MM.1S (cell line): ENCODE measurements at places on chromosomes 7 and 10.

DNA sequence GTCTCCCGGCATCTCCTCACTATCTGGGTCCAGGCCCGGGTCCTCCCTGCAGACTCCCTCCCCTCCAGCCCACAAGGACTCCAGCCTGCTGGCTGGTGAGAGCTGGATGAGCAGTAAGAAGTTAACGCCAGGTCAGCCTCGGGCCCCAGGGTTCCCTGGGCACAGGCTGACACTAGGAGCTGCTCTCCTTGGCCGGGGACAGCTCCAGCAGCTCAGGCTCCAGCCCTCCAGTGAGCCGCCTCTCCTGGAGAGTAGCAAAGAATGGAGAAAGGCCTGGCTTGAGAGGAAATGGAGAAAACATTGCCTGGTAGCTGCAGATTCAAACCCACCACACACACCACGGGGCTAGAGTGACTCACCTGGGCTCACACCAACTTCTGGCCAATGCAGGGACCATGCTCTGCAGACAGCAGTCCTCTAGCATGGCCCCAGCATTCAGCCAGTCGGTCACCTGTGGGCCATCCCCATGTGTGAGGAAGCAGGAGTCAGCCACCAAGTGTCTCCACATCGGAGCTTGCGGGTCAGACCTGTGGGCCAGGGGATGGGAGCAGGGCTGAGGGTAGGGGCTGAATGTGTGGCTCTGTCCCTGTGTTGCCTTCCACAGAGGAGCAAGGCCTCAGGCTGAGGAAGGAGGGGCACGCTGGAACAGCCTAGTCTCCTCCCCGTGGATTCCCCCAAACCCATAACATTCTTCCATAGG is 6.5 kb downstream of the SAP25 start:
- DNase-seq, result no peak

GRCh38 chr10:119055472-119055871 is 25.1 kb downstream of the EIF3A start:
- no peak for DNase-seq

DNA sequence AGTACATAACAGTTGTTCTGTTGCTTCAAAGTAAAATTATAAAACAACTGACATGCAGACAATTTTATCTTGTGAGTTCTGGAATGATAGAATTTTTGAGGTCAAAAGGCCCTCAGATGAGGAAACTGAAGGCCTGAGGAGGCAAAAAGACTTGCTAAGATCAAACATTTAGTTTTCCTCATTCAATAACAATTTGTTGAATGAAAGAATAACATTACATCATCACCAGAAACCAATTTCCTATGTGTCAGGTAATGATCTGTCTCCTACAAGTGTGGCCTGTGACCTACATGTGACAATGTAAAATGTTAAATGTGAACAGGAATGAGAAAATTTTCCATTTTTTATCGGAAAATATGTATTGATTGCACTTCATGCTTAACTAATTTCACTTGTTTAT is 16.6 kb upstream of the ASB4 start:
- DNase-seq, result no peak

DNA sequence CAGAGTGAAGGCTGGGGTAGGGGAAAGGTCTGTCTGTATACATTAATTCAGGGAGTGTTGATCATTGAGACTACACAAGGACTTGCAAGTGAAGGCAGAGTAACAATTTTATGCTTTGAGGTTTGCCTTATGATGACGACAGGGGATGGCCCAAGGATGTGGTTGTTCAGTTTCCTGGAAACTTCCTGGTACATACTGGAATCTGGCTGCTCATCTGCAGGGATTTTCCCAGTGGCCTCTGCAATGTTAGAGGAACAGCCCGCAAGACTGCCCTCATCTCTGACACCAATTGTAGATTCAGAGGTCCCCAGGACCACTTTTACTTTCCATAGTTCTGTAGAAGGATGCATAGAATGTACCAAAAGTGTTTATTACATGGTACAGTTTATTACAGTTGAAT is 189.6 kb downstream of the TMEM178B start:
- DNase-seq, result no peak

DNA sequence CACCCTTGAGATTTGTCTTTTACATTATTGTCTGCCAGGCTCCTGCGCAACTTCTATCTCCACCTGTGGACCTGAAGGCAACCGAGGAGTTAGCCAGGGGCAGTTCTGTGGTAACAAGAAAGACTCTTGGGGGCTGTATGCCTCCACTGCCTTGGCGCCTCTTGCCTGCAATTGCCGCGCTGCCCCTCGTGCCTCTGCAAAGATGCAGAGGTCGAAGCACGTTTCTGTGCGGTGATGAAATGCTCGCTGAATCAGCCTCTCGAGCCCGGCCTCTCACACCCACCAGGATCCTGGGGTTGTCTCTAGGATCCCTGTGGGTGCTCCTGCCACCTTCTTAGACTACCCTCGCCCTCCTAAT is 486 bp upstream of the LHFPL3 start:
- DNase-seq, result no peak

GRCh38 chr7:105105579-105105978 is 91.6 kb downstream of the KMT2E start:
- no peak for DNase-seq

- DNase-seq, result no peak
These were observed 270.8 kb upstream of the POM121L12 start for GRCh38 chr7:52764492-52765169.

- DNase-seq, result no peak
These were observed 70.0 kb downstream of the WAPL start for GRCh38 chr10:86451604-86451960.

GRCh38 chr10:77228559-77228958 is 409.0 kb downstream of the KCNMA1 start:
- no peak for DNase-seq

GRCh38 chr10:82691211-82691610 is 816.2 kb downstream of the NRG3 start:
- no peak for DNase-seq

GRCh38 chr7:90706072-90706716 is 110.1 kb downstream of the CDK14 start:
- DNase-seq, result no peak

- DNase-seq, result no peak
These were observed 23.1 kb upstream of the DRGX start for GRCh38 chr10:49419005-49419404.

GRCh38 chr10:62687230-62687748 is 117.2 kb upstream of the ADO start:
- no peak for DNase-seq

- DNase-seq, result no peak
These were observed 53.7 kb downstream of the HACD1 start for GRCh38 chr10:17563452-17563851.

GRCh38 chr7:133815611-133816210 is 311.4 kb upstream of the LRGUK start:
- DNase-seq, result no peak

DNA sequence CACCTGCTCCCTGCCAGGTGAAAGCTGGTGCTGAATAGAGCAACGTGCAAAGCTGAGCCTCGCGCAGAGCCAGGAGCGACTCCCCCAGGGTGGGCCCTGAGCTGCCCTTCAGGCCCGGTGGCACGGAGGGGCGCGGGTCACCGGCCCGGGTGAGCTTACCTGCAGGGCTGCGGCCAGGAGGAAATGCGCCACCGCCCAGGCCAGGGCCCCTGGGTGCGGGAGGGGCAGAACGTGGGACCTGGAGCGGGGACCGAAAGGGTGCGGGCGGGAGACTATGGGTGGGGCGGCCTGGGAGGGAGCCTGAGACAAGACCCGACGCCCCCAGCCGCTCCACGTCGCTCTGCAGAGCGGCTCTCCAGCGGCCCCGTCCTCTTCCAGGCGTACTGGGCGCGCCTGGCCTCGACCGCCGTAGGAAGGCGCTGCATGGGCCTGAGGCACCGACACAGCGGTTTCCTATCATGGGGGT is 122.1 kb downstream of the BTAF1 start:
- no peak for DNase-seq

DNA sequence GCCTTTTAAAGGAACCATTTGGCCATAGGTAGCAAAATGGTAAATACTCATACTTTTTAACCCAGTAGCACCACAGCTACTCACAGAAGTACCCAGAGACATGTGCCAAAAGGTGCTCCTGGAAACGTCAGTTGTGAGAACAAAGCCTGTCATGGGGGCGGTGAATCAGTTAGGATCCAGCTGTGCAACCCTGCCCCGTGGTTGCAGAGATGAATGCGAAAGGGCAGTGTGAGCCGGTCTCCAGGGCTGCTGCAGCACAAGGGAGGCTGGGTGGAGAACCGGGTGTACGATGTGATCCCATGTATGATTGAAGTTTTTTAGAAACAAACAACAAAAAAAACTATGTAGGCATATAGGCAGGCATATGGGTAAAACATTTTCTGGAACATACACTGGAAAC is 1.3 kb upstream of the LRRC18 start:
- DNase-seq, result no peak

DNA sequence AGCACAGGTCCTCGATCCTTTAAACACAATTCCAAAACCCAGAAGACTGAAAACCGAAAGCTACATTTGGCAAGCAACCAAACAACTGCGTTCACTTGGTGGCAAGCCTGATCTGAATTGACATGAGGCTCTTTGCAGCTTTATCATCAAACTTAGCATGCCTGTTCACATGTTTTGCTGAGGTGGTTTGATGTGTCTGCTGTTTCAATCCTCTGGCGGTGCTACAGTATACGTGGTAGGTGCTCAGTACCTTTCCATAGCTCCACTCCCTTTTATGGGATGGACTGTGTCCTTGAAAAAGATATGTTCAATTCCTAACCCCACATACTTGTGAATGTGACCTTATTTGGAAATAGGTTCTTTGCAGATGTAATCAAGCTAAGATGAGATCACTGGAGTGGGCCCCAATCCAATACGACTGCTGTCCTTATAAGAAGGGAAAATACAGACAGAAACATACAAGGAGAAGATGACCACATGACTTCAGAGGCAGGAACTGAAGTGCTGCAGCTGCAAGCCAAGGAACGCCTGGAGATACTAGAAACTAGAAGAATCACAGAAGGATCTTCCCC is 33.4 kb downstream of the CCDC6 start:
- DNase-seq, result no peak

DNA sequence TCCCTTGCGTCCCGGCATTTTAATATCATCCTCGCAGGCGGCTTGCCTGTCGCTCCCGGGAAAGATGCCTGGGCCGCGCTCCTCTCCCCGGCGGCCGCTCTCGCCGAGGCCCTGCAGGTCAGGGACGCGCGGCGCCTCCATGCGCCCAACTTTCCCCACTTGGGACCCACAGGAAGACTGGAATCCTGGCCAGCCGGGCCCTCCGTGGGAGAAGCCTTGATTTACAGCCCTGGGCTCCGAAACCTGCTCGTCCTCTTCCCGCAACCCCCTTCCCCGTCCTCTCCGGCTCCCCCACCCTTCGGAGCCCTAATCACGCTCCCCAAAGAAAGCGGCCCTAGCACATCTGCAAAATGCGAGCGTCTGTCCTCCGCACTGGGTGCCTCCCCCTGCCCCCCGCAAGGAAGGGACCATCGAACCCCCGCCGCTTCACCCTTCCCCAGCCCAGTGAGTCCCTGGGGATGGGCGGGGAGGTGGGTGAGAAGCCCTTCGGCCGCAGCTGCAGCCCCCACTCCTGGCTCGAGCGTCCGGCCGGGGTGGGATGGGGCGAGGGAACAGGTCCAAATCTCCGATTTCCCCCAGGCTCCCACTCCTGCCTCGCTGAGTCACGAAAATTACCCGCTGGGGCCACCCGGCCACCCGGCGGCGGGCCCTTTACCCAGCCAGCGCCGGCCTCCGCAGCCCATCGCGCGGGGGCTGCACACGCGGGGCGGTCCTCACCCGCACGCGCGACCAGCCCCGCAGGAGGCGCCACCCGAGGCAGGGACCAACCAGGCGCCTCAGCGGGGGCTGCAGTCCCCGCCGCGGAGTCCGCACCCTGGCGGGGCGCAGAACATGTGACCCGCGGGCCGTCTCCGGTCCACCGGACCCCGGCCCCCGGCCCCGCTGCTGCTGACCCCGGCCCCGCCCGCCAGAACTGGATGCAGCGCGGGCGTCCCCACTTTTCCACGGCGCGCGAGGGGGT is 695 bp downstream of the HSPA12A start:
- DNase-seq, result no peak

DNA sequence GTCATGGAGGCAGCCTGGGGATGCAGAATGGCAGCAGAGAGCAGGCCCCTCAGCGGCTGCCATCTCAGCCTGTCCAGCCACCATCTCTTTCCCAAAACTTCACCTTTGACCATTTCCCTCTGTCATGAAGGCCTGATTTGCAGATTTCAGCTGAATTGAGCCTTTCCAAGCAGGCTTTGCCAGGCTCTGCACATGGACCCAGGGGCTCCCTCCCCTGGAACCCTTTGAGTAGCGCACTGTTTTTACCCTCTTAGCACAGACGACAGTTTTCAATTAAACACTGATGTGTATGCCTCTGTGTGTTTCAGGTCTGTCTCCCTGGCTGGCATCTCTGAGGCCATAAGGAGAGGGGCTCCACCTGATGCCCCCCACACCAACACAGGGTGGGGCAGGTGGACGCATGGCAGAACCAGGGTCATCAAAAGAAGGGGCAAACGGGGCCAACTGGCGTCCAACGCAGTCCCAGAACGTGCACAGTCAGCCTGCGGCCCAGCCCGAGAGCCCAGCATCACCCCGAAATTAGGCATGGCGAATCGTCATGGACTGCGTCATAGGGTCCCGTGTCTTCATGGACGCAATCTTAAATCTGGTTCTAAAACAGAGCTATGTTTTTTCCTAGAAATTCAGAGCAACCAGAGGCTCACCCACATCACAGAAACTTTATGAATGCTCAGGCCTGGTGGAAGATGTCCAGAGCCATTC is 185.0 kb upstream of the TCERG1L start:
- DNase-seq, result no peak

GRCh38 chr7:48416327-48416908 is 245.2 kb downstream of the ABCA13 start:
- no peak for DNase-seq

DNA sequence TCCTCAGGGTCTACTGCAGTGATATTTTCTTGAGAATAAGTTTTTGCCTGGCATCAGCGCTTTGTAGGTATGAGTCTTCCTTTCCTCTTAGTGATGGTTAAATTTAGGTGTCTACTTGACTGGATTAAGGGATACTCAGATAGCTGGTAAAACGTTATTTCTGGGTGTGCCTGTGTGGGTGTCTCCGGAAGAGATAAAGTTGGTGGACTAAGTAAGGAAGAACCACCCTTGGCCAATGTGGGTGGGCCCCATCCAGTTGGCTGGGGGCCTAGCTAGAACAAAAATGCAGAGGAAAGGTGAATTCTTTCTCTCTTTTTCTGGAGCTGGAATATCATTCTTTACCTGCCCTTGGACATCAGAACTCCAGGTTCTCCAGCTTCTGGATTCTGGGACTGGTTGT is 138.8 kb downstream of the ADCYAP1R1 start:
- DNase-seq, result no peak
